ENCODE measurements at places on chromosomes 1 and 21.

DNA sequence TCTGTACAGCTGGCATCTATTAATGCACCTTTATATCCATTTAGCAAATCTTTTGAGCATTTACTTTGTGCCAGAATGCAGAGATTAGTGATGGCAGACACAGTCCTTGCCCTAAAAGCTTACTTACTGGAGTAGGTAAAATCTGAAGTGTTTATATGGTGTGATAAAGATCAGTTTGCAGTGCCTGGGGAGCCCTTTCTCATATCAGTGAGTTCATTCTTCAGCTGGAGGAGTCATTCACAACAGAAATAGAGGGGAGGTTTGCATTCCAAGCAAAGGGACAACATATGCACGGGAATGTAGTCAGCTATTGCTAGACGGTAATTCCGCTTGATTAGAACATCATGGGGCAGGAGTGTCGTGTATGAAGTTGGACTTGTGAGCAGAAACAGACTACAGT lies 8.4 kb downstream of the SLC35F3 start:
- no peak for DNase-seq

- no peak for DNase-seq
Measured at GRCh38 chr1:71074681-71075080, 6.2 kb downstream of the ZRANB2 start.

DNA sequence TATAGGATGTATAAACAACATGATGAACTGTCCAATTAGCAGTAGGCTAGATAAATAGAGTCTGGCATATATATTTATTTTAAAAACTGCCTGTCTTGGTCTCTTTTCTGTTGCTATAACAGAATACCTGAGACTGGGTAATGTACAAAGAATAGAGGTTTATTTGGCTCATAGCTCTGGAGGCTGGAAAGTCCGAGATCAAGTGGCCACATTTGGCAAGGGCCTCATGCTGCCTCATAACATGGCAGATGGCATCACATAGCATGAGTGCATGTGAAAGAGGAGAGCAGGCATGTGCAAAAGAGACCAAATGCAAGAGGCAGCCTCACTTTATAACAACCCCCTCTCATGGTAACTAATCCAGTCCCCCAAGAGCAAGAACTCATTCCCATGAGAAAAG lies 6.0 kb downstream of the STYXL2 start:
- DNase-seq: no peak

DNA sequence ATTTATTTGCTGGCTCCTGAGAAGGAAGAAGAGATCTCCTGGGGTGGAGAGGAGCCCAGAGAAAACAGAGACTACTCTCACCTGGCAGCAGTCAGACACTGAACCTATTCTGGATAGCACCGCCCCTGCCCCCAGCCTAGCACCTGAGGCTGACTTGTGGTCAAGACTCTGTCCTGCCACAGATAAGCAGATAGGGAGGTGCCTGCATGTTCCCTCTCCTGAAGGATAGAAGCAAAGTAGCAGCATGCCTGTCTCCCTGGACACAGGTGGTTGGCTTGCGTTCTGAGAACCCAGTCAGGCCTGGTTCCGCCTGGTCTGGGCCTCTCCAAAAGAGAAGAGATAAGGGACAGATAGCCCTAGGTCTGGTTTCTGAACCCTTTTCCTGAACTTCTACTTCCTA lies 1.3 kb upstream of the EFNA3 start:
- no peak for DNase-seq

DNA sequence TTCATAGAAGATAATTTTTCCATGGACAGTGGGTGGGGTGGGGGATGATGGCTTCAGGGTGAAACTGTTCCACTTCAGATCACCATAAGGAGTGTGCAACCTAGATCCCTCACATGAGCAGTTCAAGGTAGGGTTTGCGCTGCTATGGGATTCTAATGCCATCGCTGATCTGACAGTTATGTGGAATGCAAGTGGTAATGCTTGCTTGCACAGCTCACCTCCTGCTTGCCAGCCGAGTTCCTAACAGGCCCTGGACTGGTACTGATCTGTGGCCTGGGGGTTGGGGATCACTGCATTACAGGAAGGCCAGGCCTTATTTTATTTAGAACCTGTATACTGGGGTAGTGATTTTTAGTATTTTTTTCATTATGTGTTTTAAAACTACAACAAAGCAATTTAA lies 22.0 kb downstream of the MAN1A2 start:
- no peak for DNase-seq

All from activated CD4-positive, CD25-positive, alpha-beta regulatory T cell treated with anti-CD3 and anti-CD28 coated beads, Interleukin-2, amount 50 U/mL, for 72 hours (primary cell).